COR-L47 (cell line): ENCODE measurements at places on chromosomes 3 and 15.

DNA sequence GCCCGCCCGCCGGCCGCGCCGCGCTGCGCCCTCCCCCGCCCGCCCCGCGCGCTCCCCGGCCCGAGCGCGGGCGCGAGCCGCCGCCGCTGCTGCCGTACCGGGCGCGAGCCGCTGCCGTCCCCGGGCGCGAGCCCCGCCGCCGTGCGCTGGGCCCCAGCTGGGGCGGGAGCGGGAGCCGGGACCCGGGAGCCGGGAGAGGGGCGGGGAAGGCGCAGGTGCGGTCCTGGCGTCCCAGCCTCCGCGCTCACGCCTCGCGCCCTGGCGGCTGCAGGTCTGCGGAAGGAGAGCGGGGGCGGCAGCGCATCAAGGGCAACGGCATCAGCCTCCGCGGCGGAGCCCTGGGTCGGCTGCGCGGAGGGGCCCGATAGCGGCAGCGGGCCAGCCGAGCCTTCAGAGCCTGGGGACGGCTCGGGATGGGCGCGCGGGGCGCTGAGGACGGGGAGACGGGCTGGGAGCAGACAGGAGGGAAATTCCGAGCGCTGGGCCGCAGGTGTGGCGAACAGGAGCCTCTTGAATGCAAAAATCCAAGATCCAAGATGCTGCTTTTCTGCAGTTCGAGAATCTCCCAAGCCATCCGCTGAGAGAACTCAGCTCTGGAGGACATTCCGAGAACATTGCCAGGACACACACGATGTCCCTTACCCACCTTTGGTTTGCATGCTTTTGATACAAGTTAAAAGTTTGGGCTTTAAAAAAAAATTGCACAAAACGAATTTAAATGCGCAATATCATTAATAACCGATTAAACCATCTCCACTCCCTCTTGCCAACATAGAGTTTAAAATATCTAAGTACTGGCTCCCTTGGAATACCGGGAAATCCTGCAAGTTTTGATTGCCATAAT is 251.1 kb downstream of the TJP1 start:
- peak; percentile 47 for DNase-seq

DNA sequence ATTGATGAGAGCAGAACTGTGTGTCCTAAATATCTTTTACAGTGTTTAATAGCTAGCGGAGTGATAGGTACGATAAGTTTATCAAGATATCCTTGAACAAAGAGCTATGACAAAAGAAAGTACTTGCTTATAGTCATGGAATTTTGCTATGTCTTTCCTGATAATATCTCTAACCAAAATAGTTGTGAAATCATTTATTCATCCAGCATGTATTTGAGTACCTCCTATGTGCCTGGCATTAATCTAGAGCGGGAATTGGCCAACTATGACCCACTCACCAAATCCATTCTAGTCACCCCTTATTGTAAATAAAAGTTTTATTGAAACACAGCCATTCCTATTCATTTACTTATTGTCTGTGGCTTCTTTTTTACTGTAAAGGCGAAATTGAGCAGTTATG is 46.6 kb downstream of the ZFAND6 start:
- no peak for DNase-seq

DNA sequence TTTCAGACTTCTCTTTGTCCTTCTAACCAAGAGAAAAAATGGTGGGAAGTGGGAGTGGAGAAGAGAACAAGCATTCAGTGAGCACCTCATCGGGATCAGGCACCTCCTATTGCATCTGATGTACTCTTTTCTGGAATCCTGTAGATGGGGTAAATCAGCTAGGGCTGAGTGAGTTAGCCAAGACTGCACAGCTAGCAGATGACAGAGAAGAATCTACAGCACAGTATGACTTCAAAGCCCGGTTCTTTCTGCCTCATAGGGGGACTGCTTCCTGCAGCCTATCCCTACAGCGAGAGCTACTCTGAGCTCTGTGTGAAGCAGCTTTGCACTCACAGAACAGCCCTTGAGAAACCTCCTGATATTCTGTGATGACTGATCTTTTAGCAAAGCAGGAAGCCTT is 275.2 kb upstream of the MEIS2 start:
- no peak for DNase-seq

GRCh38 chr3:195451373-195452015 is 8.7 kb upstream of the ACAP2 start:
- DNase-seq, result peak; percentile 93

GRCh38 chr3:12194669-12195161 is 36.0 kb upstream of the TIMP4 start:
- DNase-seq, result no peak

GRCh38 chr3:5388091-5388490 is 200.6 kb downstream of the EDEM1 start:
- DNase-seq, result no peak

DNA sequence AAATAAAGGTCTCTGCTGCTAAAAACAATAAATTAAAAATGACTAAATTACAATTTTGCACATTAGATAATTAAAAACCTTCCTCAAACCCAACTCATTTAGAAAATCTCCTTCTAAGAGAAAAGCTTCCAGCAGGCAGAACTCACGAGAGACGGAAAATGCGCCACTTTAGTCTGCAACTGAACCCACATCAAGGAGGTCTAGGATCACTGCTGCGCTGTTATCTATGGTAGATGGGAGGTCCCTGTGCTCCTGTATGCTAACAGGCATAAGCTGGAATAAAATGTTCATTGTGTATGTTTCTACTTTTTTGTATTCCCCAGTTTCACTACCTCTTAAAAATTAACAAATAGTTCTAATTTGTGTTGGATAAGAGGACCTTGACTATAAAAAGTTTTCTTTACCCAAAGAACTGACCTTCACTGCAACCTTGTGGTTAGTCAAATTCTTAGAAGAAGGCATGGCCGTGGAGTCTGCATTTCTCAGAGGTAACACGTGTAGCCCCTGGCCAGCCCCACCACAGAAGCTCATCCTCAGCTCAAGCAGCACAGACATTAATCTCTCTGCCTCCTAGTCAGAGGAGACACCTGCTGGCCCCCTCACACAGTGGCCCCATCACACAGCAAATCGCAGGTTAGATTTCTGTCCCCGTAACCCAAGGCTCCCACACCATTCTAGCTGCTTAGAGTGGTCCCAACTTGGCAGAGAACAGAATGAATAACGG is 22.3 kb downstream of the STIMATE start:
- no peak for DNase-seq

GRCh38 chr3:3286014-3286413 is 106.5 kb upstream of the CRBN start:
- no peak for DNase-seq

DNA sequence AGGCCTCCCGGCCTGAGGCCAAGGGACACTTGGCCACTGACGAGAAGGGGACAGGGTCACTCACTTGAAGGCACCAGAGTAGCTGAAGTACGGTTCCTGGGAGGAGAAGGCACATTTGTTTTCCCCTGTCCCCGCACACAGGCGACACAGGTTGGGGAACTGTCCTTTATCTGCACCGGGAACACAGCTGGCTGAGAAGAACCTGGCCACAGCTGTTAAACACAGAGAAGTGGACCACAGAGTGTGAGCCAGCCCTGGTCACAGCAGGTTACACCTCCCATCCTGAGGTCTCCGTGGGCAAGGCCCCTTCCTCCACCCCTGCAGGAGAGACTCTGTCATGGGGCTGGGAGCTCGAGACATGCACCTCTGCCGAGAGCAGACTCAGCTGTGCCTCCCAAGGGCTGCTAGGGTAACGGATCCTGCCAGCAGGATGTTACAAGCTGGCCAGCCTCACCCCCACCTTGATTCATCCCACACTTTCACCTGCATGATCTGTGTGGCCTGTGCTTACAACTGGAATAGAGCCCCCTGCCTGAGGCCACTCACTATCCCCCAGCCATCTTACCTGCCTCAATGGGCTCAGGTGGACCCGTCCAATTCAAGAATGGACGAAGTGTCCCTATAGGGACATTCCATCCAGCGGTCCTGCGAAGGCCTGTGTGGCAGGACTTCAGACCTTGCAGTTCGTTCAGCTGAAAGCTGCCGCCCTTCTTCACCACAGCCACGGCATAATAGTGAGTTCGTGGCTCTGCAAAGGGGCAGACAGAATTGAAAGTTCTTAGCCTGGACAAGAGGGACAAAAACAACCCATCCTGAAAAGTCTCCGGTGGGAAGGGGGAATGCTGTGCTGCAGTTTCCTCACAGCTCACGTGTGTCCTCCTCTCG is 9.2 kb downstream of the LTF start:
- no peak for DNase-seq

GRCh38 chr15:48796521-48796920 is 14.3 kb downstream of the CEP152 start:
- no peak for DNase-seq

DNA sequence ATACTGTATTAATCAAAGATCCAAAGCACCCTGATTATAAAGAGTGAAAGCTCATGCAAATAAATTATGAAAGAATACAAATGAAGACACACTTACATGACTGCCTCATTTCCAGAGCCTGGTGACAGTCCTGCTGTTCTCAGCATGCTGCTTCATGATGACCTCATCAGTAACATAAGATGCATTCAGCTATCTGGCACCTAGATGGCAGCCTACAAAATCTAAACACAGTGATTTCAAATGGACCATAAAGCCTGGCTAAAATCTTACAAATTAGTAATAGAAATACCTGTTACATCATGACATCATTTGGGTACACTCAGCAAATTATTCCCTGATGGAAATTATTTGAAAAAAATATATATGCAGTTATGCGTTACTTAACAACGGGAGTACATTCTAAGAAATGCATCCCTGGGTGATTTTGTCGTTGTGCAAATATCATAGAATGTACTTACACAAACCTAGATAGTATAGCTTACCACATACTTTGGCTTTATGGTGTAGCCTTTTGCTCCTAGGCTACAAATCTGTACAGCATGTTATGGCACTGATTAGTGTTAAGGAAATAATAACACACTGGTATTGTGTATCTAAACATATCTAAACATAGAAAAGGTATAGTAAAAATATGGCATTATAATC is 207.2 kb downstream of the EPHA3 start:
- peak; percentile 48 for DNase-seq

DNA sequence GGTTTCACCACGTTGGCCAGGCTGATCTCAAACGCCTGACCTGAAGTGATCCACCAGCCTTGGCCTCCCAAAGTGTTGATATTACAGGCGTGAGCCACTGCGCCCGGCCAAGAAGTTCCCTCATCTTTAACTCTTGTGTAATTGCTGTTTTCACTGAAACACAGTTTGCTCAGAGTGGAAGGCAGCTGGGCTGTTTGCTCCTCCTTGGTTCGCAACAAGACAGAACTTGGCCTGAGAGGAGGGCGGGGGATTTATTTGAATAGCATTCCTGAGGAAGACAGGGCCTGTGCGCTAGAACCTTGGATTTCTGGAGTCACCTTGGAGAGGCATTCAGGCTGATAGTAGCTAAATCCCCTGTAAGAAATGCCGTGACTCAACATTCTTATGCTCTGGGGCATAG is 226.7 kb upstream of the MCTP2 start:
- DNase-seq, result no peak

- no peak for DNase-seq
Measured at GRCh38 chr3:146387566-146387965, 81.8 kb downstream of the PLSCR2 start.

GRCh38 chr15:93497291-93497690 is 408.3 kb upstream of the RGMA start:
- DNase-seq, result no peak

- peak; percentile 46 for DNase-seq
Measured at GRCh38 chr3:138946663-138947494, at the start of the genes FOXL2 and FOXL2NB. Gene FOXL2 (minus strand): TSS chr3:138947137. CDS start chr3:138946722, 415 bp downstream. Gene FOXL2NB (plus strand): TSS chr3:138947217. CDS start chr3:138947365, 148 bp downstream.

- no peak for DNase-seq
Measured at GRCh38 chr15:92580933-92581445, 74.6 kb downstream of the FAM174B start.

- no peak for DNase-seq
Measured at GRCh38 chr15:98753726-98754656, 105.7 kb downstream of the IGF1R start.

GRCh38 chr3:30129765-30130164 is 476.6 kb upstream of the TGFBR2 start:
- no peak for DNase-seq

DNA sequence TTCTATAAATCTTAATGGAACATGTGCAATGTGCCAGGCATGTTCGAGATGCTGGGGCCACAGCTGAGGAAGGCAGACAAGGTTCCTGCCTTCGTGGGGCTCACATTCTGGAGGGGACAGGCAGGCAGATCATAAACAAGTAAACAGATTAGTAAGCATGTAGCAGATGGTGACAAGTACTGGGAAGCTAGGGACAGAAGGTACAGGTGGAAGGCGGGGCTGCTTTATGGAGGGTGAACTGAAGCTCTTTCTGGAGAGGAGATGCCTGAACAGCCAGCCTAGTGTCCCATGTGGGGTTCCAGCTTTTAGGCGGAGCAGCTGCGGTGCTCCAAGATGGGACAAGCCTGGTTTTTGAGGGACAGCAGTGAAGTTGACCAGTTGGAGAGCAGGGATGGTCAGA is 74.7 kb upstream of the SNRK start:
- no peak for DNase-seq

- DNase-seq, result no peak
Measured at GRCh38 chr3:29683018-29683993, 402.4 kb downstream of the RBMS3 start.

- no peak for DNase-seq
Measured at GRCh38 chr15:25244731-25245585, 193.9 kb downstream of the UBE3A start.

- no peak for DNase-seq
Measured at GRCh38 chr3:58260261-58260731, 22.7 kb downstream of the ABHD6 start.

GRCh38 chr3:63937661-63938651 is 25.8 kb upstream of the SCAANT1 start:
- no peak for DNase-seq

DNA sequence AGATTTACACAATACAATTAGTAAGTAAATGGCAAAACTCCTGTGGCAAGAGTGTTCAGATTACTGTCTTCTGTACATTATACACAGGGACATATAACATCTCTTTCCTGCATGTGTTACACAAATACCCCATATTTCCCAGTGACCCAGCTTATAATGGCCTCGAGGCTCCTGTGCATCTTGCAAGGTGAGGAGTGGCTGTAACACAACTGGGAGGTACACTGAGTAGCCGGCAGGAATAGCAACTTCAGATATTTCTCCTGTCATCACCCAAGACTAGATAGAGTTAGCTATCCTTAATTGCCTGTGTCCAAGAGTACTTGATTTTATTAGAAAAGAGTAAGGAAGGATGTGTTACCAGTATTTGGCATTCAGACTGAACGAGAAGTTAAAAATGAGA is 5.6 kb downstream of the GMPS start:
- DNase-seq, result no peak

GRCh38 chr15:42445551-42445950 is 45.4 kb downstream of the ZNF106 start:
- DNase-seq, result no peak

- DNase-seq, result no peak
Measured at GRCh38 chr15:33107950-33108349, 86.6 kb downstream of the FMN1 start.

GRCh38 chr3:114319453-114319852 is 25.6 kb downstream of the TIGIT start:
- peak; percentile 39 for DNase-seq

DNA sequence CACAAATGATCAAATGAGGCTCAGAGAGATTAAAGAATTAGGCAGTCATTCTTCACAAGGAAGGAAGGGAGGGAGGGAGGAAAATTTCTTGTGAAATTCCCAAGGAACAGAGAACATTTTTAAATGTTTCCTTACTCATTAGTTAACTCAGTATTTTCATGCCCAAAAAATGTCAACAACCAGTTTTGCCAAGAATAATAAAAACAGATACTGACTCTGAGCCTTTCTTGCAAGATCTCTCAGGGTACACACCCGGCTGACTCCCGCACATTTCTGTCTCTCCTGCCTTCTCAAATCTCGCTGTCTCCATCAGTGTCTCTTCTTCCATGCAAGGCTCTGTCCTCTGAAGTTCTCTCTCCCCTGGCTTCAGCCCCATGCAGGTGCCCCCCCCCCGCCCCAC is 265.9 kb downstream of the TJP1 start:
- no peak for DNase-seq
